ENCODE measurements at places on chromosomes 5 and 9.

DNA sequence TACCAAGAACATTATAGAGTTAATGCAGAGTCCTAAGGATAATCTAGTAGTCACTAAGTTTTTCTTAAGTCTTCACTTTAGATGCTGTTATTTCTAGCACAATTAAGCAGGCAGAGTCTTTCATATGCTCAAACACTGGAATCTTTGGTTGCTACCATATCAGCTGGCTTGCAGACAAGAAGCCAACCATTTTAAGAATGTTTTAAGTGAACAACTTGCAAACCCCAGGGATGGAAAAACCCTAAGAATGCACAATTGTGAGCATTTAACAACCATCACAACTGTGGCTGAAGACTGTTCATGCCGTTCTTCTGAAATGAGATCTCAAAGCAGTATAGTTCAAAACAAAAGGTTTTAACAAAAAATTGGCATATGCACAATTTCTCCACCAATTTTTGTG lies 55.1 kb downstream of the CSNK1A1 start:
- DNase-seq = no peak

GRCh38 chr5:52814352-52815148 lies 26.8 kb downstream of the ITGA1 start:
- no peak for DNase-seq

DNA sequence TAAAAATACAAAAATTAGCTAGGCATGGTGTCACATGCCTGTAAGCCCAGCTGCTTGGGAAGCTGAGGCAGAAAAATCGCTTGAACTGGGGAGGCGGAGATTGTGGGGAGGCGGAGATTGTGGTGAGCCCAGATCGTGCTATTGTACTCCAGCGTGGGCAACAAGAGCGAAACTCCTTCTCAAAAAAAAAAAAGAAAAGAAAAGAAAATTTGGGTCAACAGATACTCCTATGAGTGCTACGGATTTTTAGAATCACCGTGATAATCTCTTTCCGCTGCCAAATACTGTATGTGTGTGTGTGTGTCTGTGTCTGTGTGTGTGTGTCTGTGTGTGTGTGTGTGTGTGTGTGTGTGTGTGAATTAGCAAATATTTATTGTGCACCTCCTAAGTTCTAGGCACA lies 64.4 kb downstream of the ARRDC3 start:
- DNase-seq = peak; percentile 32

DNA sequence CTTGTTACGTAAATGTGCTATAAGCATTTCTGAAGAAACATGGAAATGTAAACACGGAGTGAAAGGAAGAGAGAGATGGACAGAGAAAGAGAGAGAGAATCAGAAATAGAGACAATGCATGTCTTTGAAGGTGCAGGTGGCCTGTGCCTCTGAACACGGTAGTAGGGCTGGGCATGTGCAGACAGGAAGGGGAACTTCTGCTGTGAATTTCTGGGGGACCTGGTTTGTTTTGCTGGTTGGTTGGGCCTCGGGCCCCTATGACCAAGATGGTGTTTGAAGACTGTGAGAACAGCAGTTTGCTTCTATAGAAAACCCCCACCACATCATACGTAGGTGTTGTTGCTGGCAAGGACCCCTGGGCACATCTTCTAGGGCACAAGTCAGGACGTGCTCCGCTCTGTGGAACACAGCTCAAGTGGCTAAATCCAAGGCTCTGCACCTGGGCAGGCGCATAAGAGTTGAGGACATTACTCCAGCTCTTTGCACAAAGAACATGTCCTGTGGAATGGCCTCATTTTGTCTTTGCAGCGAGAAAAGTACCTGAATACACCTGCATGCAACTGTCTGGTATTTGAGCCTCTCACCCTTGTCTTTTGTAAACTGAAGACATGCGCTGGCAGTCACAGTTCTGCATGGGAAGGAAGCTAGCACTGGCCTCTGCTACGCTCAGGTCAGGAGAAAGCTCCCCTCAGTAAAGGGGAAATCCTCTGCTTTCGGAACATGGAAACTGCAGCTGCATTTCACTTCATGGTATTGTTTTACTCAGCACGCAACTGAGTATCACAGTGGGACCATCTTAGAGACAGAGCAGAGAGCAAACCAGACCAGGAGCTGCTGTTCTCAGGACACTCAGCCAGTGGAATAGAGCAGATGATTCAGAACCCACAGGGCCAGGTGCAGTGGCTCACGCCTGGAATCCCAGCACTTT lies 2.7 kb downstream of the OR2V2 start:
- no peak for DNase-seq

- DNase-seq = no peak
Observed at GRCh38 chr9:136025481-136025880, 64.3 kb upstream of the UBAC1 start.

DNA sequence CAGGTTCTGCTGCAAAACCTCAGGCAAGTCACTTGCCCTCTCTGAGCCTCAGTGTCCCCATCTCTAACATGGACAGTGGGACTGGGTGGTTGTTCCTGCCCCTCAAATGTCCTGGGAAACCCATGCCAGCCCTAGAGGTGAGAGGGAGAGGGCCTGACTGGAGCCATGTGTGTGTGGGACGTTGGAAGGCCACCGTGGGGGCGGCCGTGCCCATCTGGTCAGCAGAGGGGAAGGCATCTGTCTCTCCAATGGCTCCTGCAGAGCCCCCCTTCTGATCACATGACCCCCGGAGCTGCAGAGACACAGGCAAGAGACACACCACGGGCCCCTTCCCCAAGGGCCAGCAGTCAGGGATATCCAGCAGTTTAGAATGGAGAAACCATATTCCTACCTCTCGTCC lies 1.7 kb downstream of the DNM1 start:
- no peak for DNase-seq

GRCh38 chr5:72468606-72469005 lies 38.6 kb downstream of the ZNF366 start:
- DNase-seq = no peak

DNA sequence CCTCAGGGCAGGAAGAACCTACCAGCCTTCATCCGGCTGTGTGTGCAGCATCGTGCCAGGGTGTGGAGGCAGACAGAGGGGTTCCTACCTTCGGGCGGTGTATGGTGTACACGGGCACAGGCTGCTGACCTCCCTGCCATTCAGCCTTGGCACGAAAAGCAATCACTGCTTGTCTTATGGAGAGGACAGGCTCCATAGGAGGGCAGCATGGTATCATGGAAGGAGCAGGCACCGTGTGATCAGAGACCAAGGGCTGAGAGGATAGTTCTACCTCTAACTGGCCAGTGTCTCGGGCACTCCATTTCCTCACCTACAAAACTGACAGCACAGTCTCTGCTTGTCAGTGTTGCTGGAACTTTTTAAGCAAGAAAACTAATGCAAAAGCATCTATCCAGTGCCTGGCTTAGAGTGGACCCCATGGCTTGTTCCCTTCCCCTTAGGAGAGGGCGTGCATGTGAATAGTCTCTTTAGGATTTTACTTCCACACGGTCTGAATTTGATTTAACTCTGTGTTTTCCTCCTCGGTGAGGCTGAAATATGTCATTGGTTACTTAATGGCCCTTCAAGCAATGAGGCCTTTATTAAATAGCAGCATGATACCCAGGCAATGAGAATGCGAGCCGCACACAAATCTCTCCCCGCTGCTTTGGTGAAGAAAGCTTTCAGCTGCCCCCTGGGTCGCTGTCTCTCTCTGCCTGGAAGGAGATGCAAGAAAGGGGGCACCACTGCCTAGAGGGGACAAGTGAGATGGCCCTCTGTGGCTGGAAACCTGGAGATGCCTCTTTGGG lies 22.2 kb downstream of the TTLL11 start:
- no peak for DNase-seq

- DNase-seq = no peak
Observed at GRCh38 chr5:176466245-176466871, 18.2 kb downstream of the FAF2 start.

- DNase-seq = no peak
Observed at GRCh38 chr5:87074934-87075541, 192.6 kb upstream of the RASA1 start.

GRCh38 chr5:132773601-132774355 lies 3.3 kb downstream of the SEPTIN8 start:
- DNase-seq = no peak

- DNase-seq = no peak
Observed at GRCh38 chr9:109923806-109924205, 143.8 kb downstream of the PALM2AKAP2 start.

DNA sequence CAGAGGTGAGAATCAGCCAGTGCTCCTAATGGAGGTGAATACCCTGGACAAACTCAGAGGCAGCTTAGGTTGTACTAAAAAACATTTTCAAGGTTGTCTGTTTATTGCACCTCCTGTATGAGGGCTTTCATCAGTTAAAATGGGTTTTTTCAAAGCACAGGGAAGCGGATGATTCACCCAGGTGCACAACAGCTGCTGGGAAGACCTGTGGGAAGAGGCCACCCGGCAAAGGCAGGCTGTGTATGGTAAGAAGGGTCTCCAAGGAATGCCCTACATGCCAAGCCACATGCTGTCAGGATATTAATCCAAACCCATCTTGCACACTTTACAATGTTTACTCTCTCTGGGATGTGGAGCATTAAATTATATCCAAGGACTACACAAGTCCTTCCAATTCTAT lies 14.7 kb downstream of the SIL1 start:
- DNase-seq = no peak

DNA sequence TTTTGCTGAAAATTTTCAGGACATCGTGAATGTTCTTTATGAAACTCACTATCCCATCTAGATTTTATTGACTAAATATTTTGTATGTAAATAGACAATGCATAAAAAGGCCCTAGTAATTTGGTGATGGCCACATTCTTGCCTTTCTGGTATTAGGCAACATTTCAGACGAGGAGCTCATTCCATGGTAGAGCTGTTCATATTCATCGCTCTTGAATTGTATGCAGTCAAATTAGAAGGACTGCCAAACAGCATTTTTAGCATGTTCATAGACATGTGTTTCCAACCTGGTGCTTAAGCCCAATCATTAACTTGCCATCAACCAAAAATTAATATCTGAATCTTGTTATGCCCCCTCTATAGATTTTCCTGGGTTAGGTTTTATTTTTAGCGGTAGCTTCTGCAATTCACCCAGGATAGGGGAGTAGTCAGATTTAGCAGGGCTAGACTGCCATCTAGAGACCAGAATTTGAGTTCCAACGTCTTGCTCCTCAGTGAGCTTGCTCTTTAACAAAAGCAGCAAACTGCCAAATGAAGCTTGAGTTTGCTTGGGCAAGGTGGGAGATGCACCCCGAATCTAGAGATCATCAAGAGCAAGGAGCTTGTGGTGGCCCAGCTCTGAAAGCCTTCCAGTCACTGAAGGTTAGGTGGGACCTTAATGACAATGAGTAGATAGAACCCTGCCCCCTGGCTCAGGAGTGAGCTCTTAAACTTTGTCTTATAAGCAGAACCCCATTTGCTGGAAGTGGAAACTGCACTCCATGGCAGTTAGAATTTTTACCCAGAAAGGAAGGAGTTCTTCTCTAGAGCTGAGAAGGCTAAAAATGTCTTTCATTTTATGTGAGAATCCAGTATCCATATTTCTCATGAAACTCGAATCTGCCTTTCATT lies 456.2 kb downstream of the RASEF start:
- no peak for DNase-seq

- no peak for DNase-seq
Observed at GRCh38 chr9:70438341-70438928, 24.0 kb upstream of the KLF9 start.

- no peak for DNase-seq
Observed at GRCh38 chr5:13248253-13248652, 696.2 kb downstream of the DNAH5 start.

DNA sequence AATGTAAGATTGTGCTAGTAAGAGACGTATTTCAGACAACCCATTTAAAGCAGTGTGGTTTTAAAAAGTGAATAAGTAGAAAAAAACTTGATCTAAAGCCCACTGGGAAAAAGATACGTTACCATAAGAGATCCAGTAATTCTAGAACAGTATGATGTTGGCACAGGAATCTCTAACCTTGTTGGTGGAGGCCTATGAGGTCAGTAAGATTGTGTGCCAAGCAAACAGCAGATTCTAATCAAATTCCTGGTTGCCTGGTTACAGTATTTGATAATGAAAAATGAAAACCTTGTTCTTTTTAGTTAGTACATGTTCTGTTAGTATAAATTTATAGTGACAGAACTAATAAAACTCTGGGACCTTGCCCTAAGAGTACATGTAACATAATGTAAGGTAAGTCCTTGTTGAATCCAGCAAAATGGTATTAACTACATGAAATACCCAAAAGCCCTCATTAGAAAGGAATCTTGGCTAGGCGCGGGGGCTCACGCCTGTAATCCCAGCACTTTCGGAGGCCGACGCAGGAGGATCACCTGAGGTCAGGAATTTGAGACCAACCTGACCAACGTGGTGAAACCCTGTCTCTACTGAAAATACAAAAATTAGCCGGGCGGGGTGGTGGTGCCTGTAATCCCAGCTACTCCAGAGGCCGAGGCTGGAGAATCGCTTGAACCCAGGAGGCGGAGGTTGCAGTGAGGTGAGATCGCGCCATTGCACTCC lies 33.2 kb upstream of the DMXL1 start:
- DNase-seq = no peak

DNA sequence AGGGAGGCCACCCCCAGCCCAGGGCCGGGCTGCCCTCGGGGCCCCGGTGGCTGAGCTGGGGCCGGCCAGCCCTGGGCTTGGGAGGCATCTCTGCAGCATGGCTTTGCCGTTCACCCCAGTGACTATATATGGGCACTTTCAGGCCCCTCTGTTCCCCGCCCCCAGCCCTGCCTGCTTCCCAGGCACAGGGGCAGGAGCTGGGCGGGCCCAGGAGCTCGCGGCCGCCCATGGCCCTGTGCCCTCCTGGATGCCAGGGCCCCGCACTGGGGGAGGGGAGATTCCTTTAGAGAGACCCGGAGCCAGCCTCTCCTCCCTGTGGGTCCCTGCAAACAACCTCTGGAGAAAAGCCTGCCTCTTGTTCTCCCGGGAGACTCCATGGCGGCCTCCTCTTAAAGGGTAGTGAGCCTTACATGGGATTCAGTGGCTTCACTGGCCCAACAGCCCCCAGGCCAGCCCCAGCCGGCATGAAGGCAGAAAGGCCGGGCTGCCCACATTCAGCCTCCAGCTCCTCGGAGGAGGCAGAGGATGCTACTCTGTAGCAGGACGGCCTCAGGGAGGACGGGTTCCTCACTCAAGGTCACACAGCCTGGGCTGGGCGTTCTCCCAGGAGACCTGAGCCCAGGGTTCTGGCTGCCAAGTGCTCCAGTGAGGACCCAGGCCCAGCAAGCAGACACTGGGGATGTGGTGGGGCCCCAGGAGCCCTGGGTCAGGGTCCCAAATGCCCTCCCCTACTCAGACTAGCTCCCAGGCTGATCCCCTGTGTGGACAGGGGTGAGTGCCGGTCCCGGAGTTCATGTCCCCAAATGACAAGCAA lies 4.1 kb downstream of the NACC2 start:
- DNase-seq = no peak

DNA sequence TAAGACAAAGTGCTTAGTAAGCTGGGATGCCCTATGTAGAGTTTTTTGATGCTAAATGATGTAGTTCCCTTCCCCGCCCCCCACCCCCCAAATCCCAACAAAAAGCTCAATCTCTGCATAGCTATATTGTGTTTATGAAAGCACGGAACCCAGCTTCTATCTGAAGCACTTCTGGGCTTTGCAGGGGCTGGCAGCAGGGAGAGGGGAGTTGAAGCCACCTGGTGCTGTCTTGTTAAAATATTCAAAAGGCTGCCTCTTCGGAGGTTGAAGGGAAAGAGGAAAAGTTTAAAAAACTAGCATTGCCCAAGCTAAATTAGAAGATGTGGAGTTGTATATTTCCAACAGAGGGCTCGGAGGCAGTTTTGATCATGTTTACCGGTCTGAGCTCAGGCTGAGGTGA lies 5.0 kb upstream of the TNC start:
- DNase-seq = no peak

Measured in stimulated activated CD4-positive, alpha-beta T cell treated with anti-CD3 and anti-CD28 coated beads, Interleukin-15, amount 100 ng/mL, for 48 hours (primary cell).